ENCODE measurements at places on chromosomes 3 and 15.
A peak's percentile ranks its signal among the peaks of the same experiment; 100 is the strongest.

DNA sequence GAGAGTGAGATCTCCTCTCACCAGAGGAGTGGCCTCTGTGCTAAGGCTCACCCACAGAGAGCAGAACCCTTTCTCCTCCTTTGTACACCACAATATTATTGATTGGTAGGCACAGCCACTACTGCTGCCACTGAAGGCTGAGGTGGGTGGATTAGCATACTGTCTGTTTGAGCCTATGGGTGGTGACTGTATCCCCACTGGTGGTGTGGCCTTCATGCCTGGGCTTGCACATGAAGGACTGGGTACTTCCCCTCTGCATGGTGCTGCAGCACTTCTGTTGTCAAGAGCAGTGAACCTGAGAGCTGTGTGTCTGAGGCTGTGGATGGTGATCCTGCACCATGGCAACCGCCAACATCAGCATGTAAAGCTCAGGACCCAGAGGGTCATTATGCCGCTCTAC is 35.7 kb upstream of the NECTIN3 start:
- no peak for DNase-seq

GRCh38 chr3:166362698-166363097 is 525.5 kb upstream of the BCHE start:
- DNase-seq = no peak

GRCh38 chr3:161148832-161149475 is 43.8 kb upstream of the B3GALNT1 start:
- DNase-seq = no peak

DNA sequence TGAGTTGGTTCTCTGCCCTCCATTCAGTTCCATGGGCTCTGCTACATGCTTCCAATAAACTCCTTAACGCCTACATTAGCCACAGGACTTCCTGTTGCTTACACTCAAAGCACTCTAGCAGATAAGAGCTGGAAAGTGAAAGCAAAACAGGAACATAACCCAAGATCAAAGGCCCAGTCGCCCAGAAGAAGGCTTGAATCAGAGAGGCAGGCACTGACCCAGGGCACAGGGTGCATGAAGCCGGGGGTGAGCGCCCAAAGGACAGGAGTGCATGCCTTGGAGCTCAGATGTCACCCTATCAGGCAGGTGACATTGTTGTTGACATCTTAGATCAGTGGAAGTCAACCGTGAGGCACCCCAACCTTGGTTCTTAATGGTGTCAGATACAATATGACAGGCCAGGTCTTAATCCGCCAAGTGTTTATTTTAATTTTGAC is 235.1 kb downstream of the UACA start:
- peak; percentile 77 for DNase-seq

- DNase-seq = no peak
Measured at GRCh38 chr15:44729408-44730127, 6.8 kb upstream of the TRIM69 start.

DNA sequence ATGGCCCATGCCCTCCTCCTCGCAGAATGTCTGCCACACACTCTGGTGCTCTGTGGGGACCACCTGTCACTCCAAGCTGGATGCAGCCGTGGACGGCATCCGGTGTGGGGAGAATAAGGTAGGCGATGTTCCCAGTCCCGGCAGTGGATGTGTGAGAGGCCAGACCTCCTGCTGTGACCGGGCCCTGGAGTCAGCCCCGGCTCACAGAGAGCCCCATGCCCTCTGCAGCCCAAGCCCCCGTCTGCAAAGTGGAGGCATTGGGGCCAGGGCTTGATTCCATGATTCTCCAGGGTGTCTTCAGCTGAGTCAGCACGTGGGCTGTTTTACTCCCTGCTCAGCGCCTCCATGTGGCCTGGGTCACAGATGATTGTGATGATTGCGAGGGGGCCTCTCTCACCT is 32.2 kb downstream of the GOLGA6L10 start:
- no peak for DNase-seq

GRCh38 chr15:71485094-71485693 is 325.2 kb upstream of the NR2E3 start:
- DNase-seq = no peak

- no peak for DNase-seq
Measured at GRCh38 chr15:92541291-92542200, 114.0 kb downstream of the FAM174B start.
